ENCODE measurements at places on chromosomes 5 and 9.

GRCh38 chr5:7664208-7664607 lies 186.7 kb downstream of the CFAP90 start:
- H3K36me3 ChIP-seq: no peaks in the 10 kb centered on the region
- H3K27me3 ChIP-seq: no peaks in the 10 kb centered on the region

DNA sequence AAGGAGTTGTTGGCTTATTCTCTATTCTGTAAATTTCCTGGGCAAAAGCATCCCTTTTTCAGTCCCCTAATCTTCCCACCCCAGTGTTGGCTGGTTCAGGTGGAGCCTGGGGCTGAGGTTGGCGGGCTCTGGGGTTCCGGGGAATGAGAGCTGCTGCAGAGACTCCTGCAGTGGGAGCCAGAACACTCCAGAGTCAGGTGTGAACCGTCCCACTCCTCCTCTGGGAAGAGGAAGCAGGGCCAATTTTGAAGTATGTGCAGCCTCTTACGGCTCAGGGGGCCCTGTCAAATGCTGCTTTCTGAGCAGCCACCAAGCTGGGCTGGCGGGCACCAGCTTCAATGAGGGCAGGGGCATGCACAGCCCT lies 42.8 kb downstream of the JADE2 start:
- H3K27me3 ChIP-seq: no peaks in the 10 kb centered on the region
- no peak overlapping the region for H3K27ac ChIP-seq
- H3K4me3 ChIP-seq: no peak overlapping the region
- DNase-seq: no peak
- peaks cover 100% of the 10 kb centered on the region for H3K36me3 ChIP-seq

DNA sequence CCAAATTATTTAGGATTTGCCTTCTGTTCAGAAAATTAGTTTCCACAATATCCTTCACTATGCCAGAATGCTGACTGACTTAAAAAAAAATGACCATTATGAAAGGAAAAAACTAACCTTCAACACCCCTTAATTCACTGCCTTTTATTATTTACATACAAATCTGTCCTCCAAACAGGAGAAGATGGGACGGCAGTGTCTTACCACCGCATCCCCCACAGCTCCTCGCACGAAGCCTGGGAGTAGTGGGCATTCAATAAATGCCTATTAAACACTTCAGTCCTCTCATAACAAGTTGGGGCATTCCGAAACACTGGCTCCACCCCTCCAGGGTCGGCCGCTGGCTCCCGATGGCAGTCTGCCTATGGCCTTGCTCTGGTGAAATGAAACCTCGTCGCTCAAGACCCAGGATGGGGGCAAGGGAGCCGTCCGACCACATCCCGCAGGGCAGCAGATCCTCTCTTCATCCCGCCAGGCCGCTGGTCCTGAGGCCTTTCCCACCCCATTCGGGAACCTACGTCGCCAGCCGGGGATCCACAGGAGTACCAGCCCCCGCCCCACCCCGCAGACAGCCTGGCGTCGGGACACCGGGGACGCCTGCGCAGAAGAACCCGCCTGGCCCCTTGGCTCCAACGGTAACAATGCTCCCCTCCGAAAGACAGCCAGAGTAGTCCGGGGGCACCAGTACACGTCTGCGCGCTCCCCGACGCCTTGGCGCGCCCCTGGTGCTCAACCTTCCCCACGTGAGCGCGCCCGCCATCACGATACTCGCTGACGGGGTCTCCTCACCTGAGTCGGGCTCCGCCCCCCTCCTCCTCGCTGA lies 613 bp downstream of the ZBTB5 start:
- peak overlapping the region; percentile 89 for H3K27ac ChIP-seq
- H3K36me3 ChIP-seq: no peaks in the 10 kb centered on the region
- peak overlapping the region; percentile 85 for H3K4me3 ChIP-seq
- H3K27me3 ChIP-seq: no peaks in the 10 kb centered on the region
- DNase-seq: no peak

DNA sequence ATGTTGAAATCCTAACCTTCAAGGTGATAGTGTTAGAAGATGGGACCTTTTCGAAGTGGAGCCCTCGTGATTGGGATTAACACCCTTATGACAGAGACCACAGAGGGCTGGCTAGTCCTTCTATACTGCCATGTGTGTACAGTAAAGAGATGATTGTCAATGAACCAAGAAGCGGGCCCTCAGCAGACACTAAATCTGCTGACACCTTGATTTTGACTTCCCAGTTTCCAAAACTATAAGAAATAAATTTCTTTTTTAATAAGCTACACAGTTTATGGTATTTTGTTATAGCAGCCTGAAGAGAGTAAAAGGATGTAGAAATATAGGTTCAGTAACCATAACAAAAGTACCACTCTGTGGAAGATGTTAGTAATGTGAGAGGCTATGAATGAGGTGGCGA lies 419.0 kb upstream of the NUDT12 start:
- no peaks in the 10 kb centered on the region for H3K36me3 ChIP-seq
- no peaks in the 10 kb centered on the region for H3K4me1 ChIP-seq
- DNase-seq: no peak
- H3K4me3 ChIP-seq: no peak overlapping the region

GRCh38 chr9:3296536-3296935 lies 229.3 kb downstream of the RFX3 start:
- no peaks in the 10 kb centered on the region for H3K27me3 ChIP-seq
- no peaks in the 10 kb centered on the region for H3K4me1 ChIP-seq
- no peak overlapping the region for H3K4me3 ChIP-seq
- no peak for DNase-seq
- H3K27ac ChIP-seq: no peak overlapping the region

- no peak overlapping the region for H3K4me3 ChIP-seq
- peaks cover 98% of the 10 kb centered on the region for H3K36me3 ChIP-seq
- H3K27ac ChIP-seq: peak overlapping the region; percentile 98
- no peak for DNase-seq
These were observed 21.9 kb downstream of the MACROH2A1 start for GRCh38 chr5:135376961-135377624.

GRCh38 chr5:76859591-76860247 lies 9.9 kb downstream of the S100Z start:
- H3K36me3 ChIP-seq: no peaks in the 10 kb centered on the region
- H3K4me1 ChIP-seq: peaks cover 8% of the 10 kb centered on the region
- H3K27me3 ChIP-seq: no peaks in the 10 kb centered on the region
- DNase-seq: no peak
- no peak overlapping the region for H3K27ac ChIP-seq
- H3K4me3 ChIP-seq: no peak overlapping the region

DNA sequence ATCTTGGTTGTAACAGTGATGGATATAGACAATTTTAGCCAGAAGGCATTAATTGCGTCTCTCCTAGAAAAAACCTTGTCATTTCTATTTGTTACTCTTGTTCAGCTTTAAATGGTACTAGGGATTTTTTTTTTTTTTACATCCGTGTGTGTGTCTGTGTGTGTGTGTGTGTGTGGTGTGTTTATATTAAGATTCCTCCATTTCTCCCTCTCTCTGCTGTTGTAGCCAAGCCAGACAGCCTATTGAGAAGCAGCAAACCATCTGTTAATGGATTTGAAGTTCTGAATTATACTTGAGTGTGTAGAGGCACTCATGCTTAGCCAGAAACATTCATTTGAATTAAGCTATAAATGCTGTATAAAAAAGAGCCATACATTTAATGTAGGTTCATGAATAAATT lies 72.3 kb downstream of the SLF1 start:
- H3K27ac ChIP-seq: no peak overlapping the region
- H3K4me1 ChIP-seq: no peaks in the 10 kb centered on the region
- H3K36me3 ChIP-seq: peaks cover 66% of the 10 kb centered on the region
- no peak overlapping the region for H3K4me3 ChIP-seq

- no peaks in the 10 kb centered on the region for H3K27me3 ChIP-seq
- no peak overlapping the region for H3K4me3 ChIP-seq
- no peak for DNase-seq
These were observed 251.1 kb upstream of the PPP1R2B start for GRCh38 chr5:156598964-156599363.

GRCh38 chr5:9340085-9340484 lies 205.8 kb downstream of the SEMA5A start:
- no peaks in the 10 kb centered on the region for H3K4me1 ChIP-seq
- DNase-seq: no peak
- H3K27me3 ChIP-seq: peaks cover 2% of the 10 kb centered on the region
- no peaks in the 10 kb centered on the region for H3K36me3 ChIP-seq
- H3K27ac ChIP-seq: no peak overlapping the region

DNA sequence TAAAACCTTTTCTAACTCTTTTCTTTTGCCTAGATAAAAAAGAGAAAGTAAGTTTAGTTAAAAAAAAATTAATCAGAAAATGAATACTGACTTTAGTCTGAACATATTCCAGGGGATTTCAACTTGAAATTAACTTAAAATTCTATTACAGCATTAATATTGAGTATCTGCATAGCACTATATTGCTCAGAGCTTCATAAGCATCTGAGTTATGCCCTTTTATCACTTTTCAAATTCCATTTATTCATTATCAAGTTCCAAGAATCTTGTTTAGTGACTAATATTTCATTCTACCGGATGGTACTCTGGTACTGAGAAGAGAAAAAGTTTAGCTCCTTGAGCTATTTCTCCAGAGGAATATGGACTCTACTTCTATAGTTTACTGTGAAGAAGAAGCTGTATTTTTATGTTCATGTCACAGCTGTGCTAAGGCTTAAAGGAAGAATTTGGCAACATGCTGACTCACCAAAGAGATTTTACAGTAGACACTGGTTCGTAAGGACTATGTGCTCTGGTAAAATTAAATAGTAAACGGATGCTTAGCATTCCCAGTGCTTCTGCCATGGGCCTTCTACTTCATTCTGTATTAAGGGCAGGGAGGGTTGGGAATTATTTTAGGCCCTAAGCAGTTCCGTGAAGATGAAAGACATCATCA lies 285.2 kb upstream of the SEMA6A start:
- H3K4me1 ChIP-seq: no peaks in the 10 kb centered on the region
- DNase-seq: no peak

DNA sequence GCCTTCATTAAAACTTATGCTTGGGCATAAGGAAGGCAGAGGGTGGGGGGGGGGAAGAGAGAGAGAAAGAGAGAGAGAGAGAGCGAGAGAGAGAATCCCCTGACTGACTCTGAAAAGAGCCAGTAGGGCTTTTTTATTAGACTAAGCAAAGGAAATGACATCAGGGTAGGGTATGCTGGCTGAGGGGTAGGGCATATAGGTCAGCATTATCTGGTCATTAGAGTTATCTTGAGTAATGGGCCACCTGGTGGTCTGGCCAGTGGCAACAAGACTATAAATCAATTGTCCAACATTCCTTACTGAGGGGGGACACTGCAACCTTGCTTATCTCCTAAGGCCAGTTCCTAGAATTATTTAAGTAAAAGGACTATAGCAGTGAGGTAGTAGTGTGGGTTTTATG lies 67.2 kb downstream of the TSSK1B start:
- no peak overlapping the region for H3K4me3 ChIP-seq
- H3K36me3 ChIP-seq: no peaks in the 10 kb centered on the region
- H3K4me1 ChIP-seq: no peaks in the 10 kb centered on the region

GRCh38 chr5:55959208-55959607 lies 35.6 kb downstream of the IL6ST start:
- DNase-seq: no peak
- H3K27me3 ChIP-seq: no peaks in the 10 kb centered on the region
- no peak overlapping the region for H3K27ac ChIP-seq
- no peaks in the 10 kb centered on the region for H3K36me3 ChIP-seq
- H3K4me3 ChIP-seq: no peak overlapping the region

- DNase-seq: no peak
- no peaks in the 10 kb centered on the region for H3K36me3 ChIP-seq
- H3K4me1 ChIP-seq: no peaks in the 10 kb centered on the region
- H3K27me3 ChIP-seq: peaks cover 41% of the 10 kb centered on the region
These were observed at the start of gene CNTFR for GRCh38 chr9:34589636-34590380. TSS of gene CNTFR (minus strand) at chr9:34589724. CDS start at chr9:34568981, 20,743 bp downstream.

GRCh38 chr5:65262649-65263059 lies 219.1 kb downstream of the ADAMTS6 start:
- DNase-seq: no peak
- no peaks in the 10 kb centered on the region for H3K27me3 ChIP-seq
- H3K4me3 ChIP-seq: no peak overlapping the region
- no peaks in the 10 kb centered on the region for H3K4me1 ChIP-seq
- no peaks in the 10 kb centered on the region for H3K36me3 ChIP-seq
- H3K27ac ChIP-seq: no peak overlapping the region

DNA sequence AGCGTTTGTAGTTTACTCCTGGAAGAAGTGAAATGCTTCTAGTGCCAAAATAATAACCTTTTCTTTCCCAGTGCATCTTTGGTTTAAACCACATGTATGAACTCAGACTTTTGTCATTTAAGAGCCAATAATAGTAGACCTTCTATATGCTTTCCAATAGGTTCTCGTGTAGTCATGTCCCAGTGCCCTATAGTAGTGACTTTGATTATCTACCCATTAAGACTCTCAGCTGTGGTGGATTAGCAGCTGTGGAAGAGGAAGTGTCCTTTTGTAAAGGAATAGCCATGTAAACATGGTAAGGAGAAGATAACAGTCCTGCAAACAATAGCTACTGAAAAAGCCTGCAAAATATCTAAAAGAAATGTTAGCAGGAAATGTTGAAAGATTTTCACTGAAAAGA lies 765.3 kb downstream of the MTRR start:
- no peak overlapping the region for H3K4me3 ChIP-seq
- no peaks in the 10 kb centered on the region for H3K36me3 ChIP-seq
- H3K27me3 ChIP-seq: no peaks in the 10 kb centered on the region
- H3K27ac ChIP-seq: peak overlapping the region; percentile 72
- H3K4me1 ChIP-seq: peaks cover 28% of the 10 kb centered on the region

DNA sequence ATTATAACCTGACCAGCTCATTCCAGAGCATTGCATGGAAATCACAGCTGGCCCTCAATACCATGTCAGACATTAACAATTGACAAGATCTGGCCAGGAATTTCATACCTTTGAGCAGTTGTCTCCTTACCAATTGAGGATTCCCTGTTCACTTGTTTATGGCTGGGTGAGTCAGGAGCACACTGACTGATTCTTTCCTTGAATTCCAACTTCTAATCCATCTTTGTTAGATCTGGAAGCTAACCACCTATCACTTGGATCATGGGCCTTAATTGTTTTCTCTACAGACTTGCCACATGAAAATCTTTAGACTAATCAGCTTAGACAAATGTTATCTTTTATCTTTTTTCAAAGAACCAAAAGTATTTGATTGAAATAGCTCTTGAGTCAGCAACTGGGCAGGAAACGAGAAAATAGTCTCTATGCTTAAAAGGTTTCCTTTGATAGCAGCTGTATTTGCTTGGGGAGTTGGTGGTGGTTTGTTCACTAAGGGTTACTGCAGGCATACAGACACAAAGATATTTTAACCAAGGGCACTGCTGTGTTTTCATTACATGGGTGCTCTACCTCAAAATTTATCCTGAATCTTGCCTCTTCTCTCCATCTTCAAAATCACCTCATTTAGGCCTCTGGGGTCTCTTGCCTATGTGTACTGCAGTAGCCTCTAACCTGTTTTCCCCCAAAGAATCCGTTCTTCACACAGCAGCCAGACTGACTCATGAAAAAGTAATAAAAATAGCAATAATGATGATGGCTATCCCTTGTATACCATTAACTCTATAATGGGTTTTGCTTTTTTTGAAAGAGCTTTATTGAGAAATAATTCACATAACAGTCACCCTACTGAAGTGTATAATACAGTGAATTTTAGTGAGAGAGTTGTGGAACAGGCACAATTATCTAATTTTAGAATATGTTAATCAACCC lies 197.0 kb upstream of the NMUR2 start:
- no peak overlapping the region for H3K4me3 ChIP-seq
- H3K27me3 ChIP-seq: no peaks in the 10 kb centered on the region
- H3K27ac ChIP-seq: no peak overlapping the region
- no peaks in the 10 kb centered on the region for H3K36me3 ChIP-seq
- H3K4me1 ChIP-seq: no peaks in the 10 kb centered on the region

All from DND-41 (cell line).